Endothelial cell of umbilical vein (primary cell): ENCODE measurements at places on chromosomes 13 and 19.
A peak's percentile ranks its signal among the peaks of the same experiment; 100 is the strongest.

- no peak for DNase-seq
Observed at GRCh38 chr13:71540098-71540497, 326.9 kb downstream of the DACH1 start.

- DNase-seq, result no peak
Observed at GRCh38 chr13:60347690-60348089, 49.3 kb upstream of the TDRD3 start.

DNA sequence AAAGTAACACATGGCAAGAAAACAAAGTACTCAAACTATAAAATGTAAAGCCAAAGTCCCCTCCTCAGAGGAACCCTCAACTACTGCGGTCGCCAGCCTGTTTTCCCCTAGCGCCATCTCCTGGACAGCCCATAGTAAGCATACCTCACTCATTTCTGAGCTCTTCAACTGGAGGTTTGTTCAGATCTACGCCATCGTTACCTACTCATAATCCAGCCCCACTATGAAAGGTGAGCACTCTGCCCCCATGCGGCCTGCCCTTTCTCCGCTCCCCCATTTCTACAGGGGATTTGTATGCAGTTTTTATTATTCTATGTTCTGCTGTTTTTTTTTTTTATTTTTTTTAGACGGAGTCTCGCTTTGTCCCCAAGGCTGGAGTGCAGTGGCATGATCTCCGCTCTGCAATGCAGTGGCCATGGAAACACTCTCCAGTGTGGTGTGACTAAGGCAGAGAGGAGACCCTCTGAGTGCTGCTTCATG lies 26.2 kb downstream of the OPA3 start:
- peak; percentile 46 for DNase-seq

- peak; percentile 33 for DNase-seq
Observed at GRCh38 chr19:4523306-4524110, 5.2 kb upstream of the PLIN4 start.

GRCh38 chr19:46137915-46138473 lies 10.0 kb upstream of the IGFL2 start:
- no peak for DNase-seq

DNA sequence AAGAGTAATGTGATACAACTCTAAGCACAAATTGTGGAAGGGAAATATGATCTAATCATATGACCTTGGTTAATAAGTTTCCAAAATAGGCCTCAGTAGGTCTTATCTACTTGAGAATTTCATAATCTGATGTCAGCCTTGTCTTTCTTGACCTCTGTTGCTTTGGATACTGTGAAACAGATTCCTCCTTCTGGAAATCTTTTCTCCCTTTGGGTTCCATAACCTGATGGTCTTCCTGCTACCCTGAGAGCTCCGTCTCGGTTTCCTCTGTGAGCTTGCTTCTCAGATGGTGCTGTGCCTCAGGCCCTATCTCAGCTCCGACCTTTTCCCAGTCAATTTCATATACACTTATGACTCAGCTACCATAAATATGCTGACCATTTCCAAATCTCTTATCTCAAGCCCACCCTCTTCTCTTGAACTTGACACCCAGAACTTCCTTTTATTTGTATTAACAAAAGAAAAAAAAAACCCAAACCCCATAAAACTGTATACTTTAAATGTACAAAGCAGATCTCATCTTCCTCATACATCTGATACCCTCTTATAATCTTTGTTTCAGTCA lies 6.4 kb upstream of the SLC46A3 start:
- no peak for DNase-seq

- DNase-seq, result peak; percentile 94
Observed at GRCh38 chr19:11639602-11640471, 42.6 kb downstream of the ZNF627 start.

DNA sequence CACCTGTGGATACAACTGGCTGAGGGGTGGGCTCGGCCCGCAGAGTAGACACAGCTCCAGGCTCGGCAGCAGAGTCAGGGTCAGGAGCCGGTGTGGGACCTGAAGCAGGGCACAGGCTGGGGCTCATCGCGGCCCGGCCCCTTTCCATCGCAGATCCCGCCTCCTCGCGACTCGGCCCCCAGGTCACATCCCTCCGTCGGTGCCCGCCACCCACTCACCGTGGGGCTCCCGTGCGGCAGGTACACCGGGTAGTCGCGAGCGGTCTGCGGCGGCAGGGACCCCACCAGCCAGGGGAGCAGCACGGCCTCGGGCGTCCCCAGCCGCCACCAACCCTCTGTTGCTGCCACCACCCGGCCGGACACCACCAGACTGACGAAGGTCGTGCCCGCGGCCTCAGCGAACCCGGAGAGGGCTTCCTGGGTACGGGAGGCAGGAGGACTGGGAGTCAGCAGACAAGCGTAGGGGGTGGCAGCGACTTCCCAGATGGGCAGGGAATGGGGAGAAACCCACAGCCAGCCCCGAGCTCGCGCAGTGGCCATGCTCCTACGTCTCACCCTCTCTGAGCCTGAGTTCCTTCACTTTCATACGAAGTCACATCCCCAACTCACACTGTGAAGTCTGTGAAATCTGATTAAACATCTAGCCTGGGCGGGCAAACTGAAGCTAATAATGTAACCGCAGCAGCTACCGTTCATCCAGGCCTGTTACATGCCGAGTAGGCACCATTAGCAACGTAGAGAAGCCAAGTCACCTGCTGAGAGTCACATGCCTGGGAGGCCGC lies 3.7 kb downstream of the FUZ start:
- peak; percentile 18 for DNase-seq

DNA sequence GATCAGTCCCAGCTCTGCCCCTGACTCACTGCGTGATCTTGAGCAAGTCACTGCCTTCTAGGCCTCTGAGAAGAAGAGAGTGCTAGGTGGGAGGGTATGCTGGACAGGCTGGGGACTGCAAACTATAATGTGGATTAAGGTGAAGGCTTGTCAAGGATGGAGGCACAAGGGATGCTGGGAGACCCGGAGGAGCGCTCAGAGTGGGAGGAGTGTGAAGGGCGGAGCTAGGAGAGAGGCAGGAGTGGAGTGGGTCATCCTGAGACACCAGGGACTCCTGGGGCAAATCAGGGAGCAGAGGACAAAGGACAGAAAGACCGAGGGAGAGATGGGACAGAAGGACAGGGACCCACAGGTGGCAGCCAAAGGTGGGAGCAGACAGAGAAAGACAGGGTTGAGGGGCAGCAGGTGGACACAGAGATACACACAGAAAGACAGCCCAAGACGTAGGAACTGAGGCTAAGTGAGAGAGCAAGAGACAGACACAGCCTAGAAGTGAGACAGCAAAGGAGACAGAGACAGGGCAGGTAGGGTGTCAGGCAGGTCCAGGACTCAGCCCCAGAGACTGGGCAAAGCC lies 2.6 kb downstream of the GRIK5 start:
- DNase-seq, result no peak

DNA sequence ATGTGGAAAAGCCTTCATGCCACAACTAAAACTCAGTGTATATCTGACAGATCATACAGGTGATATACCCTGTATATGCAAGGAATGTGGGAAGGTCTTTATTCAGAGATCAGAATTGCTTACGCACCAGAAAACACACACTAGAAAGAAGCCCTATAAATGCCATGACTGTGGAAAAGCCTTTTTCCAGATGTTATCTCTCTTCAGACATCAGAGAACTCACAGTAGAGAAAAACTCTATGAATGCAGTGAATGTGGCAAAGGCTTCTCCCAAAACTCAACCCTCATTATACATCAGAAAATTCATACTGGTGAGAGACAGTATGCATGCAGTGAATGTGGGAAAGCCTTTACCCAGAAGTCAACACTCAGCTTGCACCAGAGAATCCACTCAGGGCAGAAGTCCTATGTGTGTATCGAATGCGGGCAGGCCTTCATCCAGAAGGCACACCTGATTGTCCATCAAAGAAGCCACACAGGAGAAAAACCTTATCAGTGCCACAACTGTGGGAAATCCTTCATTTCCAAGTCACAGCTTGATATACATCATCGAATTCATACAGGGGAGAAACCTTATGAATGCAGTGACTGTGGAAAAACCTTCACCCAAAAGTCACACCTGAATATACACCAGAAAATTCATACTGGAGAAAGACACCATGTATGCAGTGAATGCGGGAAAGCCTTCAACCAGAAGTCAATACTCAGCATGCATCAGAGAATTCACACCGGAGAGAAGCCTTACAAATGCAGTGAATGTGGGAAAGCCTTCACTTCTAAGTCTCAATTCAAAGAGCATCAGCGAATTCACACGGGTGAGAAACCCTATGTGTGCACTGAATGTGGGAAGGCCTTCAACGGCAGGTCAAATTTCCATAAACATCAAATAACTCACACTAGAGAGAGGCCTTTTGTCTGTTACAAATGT lies 16.4 kb downstream of the ZNF175 start:
- DNase-seq, result no peak

GRCh38 chr13:37202264-37202663 lies 96.8 kb upstream of the CSNK1A1L start:
- no peak for DNase-seq

DNA sequence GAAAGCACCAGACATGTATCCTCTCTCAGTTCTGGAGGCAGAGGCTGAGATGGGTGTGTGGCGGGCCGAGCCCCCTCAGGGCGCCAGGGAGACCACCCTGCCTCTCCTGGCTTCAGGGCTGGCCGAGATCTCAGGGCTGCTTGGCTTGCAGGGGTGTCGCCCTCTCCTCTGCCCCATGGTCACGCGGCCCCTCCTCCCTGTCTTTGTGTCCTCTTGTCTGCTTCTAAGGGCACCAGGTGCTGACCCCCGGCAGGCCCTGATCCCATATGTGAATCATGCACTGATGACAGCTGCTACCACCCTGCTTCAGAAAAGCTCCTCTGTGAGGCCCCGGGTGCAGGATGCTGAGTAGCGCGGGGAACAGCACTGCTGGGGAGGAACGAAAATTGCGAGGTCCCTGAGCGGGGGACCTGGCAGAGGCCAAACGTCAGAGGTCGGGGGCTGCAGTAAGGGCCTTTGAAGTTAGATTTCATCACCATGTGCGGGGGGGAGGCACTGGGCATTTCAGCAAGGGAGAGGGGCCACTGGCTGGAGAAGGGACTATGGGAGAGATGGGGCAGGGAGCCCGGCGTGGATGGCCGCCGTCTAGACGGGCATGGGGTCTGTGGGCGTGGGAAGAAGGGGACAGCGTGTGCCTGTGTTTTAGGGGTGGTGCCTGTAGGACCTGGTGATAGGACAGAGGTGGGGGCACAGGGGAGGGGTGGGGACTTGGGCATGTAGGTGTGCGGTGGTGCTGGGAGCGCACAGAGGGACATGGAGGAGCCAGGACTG lies 125.2 kb downstream of the KDM4B start:
- no peak for DNase-seq

- no peak for DNase-seq
Observed at GRCh38 chr19:4305257-4305612, 837 bp downstream of the FSD1 start.

GRCh38 chr13:99353246-99353600 lies 46.0 kb upstream of the GPR183 start:
- DNase-seq, result no peak

GRCh38 chr19:40420766-40421765 lies 4.7 kb downstream of the SERTAD1 start:
- DNase-seq, result peak; percentile 91

GRCh38 chr19:15213715-15214381 lies 13.1 kb upstream of the NOTCH3 start:
- no peak for DNase-seq

DNA sequence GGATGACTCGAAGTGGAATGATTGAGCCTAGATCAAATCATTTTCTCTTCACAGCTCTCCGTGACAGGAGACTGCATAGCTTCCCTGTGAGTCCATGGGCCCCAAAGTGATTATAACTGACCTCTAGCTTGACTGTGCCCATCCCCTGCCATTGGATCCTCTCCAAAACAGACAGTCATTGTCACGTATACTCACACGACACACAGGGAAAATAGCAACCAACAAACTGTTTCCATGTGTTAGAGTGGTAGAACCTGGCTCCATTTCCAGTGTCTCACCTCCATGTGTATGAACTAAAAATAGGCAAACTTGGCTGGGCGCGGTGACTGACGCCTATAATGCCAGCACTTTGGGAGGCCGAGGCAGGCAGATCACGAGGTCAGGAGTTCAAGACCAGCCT lies 48.8 kb upstream of the NPAS1 start:
- DNase-seq, result no peak

GRCh38 chr19:39037194-39037593 lies 4.8 kb upstream of the FBXO27 start:
- no peak for DNase-seq

- DNase-seq, result no peak
Observed at GRCh38 chr13:110524541-110525257, 36.8 kb downstream of the RAB20 start.

- peak; percentile 30 for DNase-seq
Observed at GRCh38 chr13:51995677-51996551, 15.3 kb downstream of the ATP7B start.

DNA sequence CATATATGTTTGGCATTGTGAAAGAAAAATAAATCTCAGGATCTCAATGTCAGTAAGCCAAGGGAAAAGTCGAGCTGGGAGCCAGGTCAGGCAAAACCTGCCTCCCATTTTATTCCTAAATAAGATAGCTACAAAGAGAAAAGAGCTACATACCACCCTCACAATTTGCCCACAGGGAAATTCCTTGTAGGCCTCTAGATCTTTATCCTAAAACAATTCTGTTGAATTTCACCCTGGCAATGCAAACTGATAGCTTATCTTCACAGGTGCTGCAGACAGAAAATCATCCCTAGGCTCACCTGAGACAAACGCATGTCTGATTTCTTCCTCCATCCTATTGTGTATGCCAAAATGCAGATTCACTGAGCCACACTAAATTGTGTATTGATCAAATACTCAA lies 2587.1 kb downstream of the PCDH9 start:
- no peak for DNase-seq

GRCh38 chr13:21256351-21256761 lies 79.9 kb downstream of the MRPL57 start:
- DNase-seq, result no peak

DNA sequence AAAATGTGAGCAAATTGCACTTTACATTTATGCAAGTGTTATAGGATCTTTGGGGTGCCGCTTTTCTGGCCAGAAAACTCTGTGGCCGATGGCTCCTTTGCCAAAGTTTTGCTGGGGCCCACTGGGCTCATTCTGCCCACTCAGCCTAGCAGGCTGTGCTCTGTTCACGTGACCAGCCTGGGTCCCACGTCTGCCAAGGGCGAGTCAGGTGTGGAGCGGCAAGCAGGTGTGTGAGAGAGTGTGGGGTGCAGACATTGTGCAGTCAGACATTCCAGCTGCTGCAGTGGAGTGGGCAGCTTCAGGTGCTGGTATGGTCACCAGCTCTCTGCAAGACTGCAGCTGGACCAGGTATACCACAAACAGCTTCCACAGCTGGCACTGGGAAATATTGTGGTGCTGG lies 2305.7 kb downstream of the PCDH9 start:
- DNase-seq, result no peak

- DNase-seq, result peak; percentile 73
Observed at GRCh38 chr13:105847527-105848291, 687.8 kb downstream of the EFNB2 start.

DNA sequence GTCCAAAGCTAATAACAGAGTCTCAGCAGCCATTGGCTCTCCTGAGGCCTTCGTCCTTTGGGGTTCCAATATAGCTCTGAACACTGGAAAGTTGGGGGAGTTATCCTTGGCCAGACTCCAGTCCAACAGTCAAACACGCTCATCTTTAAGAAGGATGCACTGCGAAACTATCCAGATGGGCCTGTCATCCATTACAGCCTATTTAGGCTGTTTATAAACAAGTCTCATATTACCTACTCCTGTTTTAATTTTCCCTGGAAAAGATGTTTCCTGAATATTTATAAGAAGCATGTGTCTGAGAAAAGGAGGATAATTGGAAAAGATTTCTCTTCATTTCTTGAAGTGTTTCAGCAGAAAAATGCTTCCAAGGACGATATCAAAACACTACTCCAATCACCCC lies 170.7 kb downstream of the DCT start:
- no peak for DNase-seq
